ENCODE measurements at places on chromosomes 11 and 22.

DNA sequence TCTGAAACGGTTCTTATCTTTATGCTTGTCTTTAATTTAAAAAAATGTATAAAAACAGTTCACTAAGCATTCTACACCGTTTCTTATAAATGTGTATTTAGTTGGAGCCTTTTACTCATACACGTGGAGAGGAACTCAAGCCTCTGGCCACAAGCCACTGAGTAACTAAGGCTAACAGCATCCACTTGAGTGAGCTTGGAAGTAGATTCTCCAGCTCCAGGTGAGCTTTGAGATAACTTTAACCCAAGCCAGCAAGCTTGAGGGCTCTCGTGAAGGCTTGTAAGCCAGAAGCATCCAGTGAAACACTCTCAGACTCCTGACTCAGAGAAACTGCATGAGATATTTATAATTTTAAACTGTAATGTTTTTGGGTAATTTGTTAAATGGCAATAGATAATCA is 82.6 kb downstream of the ARHGAP20 start:
- DNase-seq, result no peak

GRCh38 chr11:114571712-114572111 is 12.0 kb upstream of the NXPE1 start:
- DNase-seq, result no peak

GRCh38 chr11:109734566-109734965 is 312.6 kb downstream of the C11orf87 start:
- no peak for DNase-seq

GRCh38 chr11:96187822-96188221 is 155.2 kb downstream of the MAML2 start:
- no peak for DNase-seq

- DNase-seq, result no peak
Measured at GRCh38 chr22:44210722-44211121, 30.0 kb downstream of the PARVG start.

DNA sequence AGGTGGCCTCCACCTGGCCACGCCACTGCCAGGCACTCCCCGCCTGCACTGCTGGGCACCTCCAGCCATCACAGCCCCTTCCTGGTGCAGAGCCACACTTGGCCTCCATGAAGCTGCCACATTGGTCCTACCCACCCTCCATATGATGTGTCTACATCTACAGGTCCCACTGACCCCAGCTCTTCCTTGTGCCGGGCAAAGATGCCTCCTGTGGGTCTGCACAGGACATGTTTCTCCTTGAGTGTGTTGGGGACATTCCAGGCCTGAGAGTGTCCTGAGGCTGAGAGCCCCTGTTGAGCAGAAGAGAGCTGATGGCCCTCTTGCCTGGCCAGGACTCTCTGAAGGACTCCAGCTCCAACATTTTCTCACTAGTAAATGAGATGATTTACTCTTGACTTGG is 7.5 kb downstream of the THY1 start:
- no peak for DNase-seq

DNA sequence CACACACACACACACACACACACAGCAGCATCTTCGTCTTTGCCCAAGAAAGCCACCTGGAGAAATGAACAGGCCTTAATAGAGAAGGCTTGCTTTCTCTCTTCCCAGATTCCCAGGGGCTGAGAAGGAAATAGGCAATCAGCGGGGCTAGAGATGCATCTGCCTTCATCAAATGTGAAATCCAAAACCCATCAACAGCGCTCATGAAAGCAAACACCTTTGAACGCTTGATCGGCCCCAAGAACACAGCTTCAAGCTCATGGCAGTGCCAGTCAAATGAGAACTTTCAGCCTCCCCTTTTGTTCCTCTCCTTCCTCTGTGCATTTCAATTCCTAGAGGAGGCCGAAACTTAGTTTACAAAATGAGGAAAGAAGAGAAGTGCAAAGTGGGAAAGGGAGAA is 122.7 kb downstream of the EFCAB6 start:
- no peak for DNase-seq

GRCh38 chr11:132158091-132158490 is 787.7 kb downstream of the NTM start:
- no peak for DNase-seq

DNA sequence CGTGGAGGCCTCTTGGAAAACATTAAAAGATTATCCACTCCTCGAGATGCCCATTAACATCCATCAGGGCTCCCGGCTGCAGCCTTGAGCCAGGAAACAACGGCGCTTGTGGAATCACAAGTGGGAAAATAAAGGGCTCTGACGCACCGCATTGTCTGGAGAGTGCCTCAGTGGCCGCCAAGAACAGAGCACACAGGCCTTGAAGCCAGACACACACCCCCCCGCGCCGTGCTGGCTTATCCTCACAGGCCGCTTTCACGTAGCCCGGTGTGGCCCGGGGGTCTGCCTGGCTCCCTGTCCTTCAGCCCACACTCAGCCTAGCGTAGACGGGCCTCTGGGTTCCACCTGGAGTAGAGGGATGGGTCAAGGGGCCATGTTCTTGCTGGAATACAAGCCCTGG is 1020.5 kb downstream of the BRD1 start:
- DNase-seq, result no peak

DNA sequence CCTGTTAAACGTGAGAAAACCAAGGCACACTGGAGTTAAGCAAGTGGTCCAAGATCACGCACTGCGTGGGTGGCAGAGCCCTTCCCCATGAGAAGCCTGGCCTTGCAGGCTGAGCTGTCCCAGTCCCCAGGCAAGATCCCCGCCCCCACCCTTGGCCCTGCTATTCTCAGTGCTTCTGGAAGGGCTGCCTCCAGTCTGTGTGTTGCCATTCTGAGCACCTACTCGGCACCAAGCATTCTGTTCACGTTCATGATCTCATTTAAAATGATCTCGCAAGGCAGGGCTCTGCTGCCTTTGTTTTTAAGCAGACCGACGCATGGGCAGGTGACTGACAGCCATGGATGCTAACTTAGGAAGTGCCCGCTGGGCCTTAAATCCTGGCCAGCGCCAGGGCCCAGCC is 62.8 kb downstream of the PHF21B start:
- DNase-seq, result no peak

DNA sequence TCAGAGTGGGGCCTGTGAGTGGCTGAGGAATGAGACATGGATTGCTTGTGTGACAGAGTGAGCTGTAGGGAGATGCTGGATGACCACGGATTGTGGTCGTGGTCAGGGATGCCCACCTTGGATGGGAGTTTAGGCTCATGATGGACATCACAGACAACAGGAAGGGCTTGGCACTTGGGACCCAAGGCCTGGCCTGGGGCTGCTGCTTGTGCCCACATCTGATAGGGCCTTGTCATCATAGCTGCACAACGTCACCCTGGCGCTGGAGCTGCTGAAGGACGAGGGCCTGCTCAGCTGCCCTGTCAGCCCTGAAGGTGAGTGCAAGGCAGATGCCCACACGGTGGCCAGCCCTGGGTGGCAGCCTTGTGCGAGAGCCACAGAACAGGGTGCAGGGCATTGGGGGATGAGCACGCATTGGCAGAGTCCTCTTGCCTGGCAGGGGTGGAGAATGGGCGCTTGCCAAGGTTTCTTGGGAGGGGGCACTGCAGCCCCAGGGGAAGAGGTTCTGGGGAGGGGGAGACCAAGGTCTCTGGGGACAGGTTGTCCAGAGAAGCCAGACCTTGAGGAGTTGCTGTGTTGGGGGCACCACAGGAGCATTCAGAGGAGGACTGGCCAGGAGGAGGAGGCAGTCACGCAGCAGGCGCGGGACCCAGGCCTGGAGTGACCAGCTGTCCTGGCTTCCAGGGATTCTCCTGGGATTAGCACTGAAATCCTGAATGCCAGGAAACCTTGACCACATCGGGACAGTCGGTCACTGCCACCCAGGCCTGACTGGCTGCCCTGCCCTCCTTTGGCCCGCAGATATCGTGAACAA is 25.0 kb downstream of the PARVG start:
- no peak for DNase-seq

GRCh38 chr11:13720940-13721339 is 52.5 kb downstream of the FAR1 start:
- no peak for DNase-seq

DNA sequence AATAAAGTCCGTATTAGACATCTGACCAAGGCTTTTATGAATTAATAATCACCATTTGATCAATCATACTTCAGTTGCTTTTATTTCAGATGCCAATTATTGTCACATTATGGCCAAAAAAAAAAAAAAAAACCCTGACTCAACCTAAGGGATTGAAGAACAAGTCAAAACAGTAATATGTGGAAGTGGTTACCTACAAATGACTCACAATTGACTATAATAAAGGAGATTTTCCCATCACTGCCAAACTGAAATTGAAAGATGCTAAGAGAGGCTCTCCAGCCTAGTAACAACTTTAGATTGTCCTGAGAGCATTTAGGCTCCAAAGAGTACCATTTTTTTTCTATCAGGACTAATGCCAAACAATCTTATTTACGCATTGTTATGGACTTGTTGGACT is 35.2 kb downstream of the SOX6 start:
- no peak for DNase-seq

DNA sequence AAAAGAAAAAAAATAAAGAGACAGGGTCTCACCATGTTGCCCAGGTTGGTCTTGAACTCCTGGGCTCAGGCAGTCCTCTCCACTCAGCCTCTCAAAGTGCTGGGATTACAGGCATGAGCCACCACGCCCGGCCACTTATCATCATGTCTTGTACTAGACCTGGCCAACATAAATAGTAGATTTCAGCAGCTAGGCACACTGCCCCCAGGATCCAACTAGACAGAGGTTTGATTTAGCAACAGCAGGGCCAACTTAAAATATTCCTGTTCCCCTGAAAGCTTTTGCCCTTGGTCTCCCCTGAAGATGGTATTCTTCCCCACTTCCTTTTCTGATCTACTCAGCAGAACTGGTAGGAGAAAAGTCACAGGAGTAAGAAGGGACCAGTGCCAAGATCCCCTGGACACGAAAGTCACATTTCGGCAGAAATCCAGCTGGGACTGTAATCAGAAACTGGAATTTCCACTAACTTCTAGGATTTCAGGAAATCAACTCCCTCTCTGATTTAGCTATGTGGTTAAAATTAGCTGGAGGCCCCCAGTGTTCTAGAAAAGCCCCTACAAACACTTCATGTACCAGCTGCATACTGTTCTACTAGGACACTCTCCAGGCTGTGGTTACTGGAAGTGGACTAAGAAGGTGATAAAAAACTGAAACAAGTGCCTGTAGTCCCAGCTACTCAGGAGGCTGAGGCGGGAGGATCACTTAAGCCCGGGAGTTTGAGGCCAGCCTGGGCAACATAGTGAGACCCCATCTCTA is 8.9 kb upstream of the PPP2R1B start:
- no peak for DNase-seq

- DNase-seq, result no peak
Measured at GRCh38 chr11:20036626-20037335, 123.5 kb downstream of the DBX1 start.

GRCh38 chr11:92804388-92804966 is 165.0 kb upstream of the MTNR1B start:
- no peak for DNase-seq

DNA sequence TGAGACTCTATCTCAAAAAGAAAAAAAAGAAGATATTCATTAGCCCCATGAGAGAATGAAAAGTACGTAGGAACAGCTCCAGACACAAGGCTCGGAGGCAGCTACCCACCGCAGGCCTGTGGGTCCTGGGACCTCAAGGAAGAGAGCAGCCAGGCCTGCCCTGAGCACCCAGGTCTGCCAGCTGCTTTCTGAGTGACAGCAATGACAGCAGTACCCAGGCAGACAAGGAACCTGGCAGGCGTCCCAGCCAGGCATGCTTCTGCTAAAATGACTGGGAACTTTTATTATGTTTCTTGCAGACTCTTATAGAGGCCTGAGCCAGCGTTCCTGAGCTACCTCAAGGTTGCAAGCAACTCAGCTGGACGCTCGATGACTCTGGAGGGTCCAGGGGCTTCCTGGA is 31.6 kb downstream of the CPT1A start:
- DNase-seq, result no peak

DNA sequence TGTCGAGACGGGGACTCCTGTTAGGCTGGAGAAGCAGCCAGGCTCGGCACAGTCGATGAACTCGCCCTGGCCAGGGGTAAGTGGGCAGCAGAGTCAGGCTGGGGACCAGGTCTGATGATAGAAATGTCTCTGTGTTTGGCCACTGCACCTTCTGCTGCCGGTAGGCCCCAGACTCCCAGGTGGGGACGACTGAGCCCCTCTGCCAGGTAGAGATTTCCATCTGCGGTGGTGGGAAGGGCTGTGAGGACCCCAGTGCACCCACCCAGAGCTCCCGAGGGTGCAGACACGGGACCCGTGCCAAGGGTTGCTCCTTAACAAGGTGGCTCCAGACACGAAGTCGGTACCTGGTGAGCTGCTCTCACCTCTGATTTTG is 862.5 kb downstream of the TBC1D22A start:
- no peak for DNase-seq

DNA sequence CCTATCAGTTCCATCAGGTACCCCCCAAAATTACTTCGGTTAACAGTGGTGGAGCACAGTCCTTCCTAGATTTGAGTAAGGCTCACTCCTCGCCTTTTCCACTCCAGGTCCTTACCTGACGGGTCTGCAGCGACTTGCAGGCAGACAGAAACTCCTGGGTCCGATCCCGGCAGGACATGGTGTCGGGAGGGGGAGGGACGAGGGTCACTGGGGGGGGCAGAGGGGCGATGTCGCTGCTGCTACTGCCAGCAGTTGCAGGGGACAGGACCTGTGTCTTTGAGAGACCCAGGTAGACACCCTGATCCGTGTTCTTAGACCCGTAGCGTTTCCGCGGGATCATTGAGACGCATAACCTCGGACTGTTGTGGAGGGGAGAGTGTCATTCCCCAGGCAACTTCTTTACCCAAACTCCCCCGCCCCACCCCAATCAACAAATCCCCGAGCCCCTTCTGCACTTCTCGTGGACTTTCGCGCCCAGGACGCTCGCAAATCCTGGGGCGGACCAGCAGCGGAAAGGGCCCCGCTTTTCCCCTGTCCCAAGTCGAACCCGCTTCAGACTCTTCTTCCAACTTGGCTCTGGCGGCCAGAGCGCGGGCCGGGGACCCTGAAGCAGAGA is 839 bp downstream of the STX5 start:
- no peak for DNase-seq

- DNase-seq, result no peak
Measured at GRCh38 chr22:25197340-25197739, 2.3 kb upstream of the CRYBB3 start.

GRCh38 chr11:10653946-10654810 is 39.4 kb downstream of the IRAG1 start:
- no peak for DNase-seq

DNA sequence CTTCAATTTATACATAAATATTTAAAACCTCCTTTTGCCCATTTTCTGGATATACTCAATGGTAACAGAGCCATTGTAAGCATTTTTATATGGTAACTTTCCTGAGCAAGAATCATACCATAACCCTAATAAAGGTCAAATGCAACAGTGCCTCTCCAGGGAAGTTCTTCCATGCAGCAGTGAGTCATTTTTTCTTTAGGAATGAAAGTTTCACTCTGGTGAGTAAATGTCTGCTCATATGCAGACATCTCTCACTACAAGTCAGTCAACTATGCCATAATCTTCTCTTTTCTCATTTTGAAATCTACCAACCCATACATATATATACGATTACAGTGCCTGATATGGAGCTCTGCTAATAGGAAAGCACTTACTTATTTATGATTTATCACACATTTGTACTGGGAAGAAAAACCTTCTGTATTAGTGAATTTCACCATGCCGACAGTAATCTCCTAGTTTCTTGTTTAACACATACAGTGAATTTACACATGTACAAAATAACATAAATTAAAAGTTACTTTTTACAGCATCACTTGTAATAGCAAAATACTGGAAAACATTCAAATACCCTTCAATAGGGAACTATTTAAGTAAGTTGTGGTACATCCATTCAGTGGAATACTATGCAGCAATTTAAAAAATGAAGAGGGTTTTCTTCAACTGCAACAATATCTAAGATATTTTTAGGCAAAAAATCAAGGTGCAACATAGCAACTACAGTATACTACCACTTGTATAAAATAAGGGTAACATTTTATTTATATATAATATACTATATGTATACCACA is 16.0 kb downstream of the STK33 start:
- no peak for DNase-seq
